ENCODE measurements at places on chromosomes 1 and 21.

DNA sequence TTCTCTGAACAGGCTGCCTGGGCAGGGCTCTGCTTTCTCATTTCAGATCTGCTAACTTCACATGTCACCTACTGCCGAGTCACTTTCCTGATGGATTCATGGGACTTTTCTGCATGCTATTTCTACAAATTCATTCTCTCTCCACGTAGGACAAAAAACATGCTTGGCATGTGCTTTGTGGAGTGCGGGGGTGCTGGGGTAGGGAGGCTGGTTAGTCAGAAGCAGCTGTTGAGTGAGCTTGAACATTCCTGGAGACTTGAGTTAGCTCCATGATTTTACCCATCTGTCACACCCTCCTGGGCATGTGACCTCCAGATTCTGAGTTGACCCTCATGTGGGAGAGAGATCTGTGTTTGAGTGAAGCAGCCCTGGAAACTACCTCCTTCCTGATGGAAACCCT is 71.4 kb downstream of the UCK2 start:
- no peak for DNase-seq

GRCh38 chr1:245441689-245442088 is 286.9 kb downstream of the KIF26B start:
- DNase-seq = no peak

GRCh38 chr1:17790383-17791054 is 35.4 kb downstream of the ACTL8 start:
- DNase-seq = no peak

GRCh38 chr1:30615076-30615795 is 108.1 kb downstream of the MATN1 start:
- no peak for DNase-seq

DNA sequence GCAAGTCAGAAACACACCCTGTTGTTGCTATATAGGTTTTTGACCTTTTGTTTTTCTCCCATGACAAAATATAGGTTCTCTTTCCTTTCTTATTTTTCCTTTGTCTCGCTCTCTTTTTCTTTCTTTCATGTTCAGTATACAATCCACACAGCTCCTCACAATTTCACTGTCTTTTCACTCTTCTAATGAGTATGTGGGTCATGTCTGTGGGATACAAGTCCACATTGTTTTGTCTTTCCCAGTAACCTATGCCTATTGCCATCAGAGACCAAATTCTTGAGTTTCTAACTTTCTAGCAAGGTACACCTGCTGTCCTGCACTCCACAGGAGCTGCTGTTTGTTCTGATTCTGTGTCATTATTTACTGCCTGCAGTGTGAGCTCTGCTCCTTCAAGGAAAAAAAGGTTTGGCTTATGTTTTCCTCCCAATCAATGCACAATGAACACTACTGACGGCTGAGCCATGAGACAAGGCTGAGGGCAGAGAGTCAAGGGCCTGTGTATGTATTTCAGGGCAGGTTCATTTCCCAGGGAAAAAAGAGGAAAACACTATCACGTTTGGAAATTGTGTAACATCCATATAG is 453.8 kb downstream of the NEGR1 start:
- no peak for DNase-seq

DNA sequence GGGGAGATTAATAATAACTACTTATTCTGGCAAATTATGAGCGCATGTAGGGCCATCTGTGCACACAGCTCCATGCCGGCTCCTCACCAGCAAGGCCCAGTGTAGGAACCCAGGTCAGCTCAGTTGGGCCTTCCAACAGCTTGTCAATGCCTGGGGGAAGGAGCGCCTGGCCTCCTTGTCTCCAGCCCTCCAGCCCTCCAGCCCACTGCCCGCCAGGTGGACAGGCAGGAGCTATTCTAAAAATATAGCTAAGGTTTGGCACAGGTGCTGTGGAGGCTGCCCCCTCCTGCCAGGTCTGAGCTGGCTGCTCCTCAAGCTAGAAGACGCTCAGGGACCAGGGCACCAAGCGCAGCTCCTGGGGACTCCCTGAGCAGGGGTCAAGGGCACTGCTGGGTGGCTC is 85.7 kb downstream of the GRIK3 start:
- no peak for DNase-seq

- DNase-seq = peak; percentile 80
Measured at GRCh38 chr1:4652631-4653327, 1.6 kb upstream of the AJAP1 start.

GRCh38 chr1:165598676-165599059 is 32.4 kb upstream of the MGST3 start:
- no peak for DNase-seq

- DNase-seq = no peak
Measured at GRCh38 chr1:65734979-65735378, 57.7 kb upstream of the PDE4B start.

DNA sequence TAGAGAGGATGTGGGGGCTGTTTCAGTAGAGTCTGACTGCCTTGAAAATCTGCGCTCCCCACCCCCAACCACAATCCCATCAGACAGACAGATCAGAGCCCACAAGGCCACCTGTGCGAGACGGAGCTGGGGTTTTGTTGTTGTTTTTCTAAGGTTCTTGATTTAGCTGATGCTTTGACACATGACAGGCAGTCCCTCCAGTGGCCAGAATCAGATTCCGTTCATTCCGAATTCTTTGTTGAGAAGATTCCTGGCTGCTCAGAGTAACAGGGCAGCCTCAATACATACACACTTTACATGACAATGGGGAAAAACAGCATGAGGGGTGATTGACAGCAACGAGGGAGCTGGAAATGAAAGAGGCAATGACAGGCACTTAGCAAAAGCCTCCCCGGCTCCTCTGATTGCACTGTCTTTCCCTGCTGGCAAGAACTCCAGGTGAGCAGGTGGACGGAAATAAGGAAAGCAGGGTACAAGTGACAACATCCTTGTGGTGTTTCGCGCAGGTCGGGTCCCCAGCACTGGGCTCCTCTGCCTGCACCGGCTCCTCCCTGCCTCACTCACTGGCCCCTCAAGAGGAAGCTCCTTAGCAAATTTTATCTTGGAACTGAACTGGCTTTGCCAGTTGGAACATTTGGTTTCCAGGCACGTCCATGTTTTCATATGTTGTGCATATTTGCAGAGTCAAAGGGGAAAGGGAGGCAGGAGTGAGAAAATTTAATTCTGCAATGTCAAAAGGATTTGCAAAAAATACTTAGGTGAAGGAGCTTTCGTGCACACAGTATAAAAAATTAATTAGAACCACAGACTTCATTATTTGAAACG is 148.7 kb downstream of the PGBD5 start:
- no peak for DNase-seq

DNA sequence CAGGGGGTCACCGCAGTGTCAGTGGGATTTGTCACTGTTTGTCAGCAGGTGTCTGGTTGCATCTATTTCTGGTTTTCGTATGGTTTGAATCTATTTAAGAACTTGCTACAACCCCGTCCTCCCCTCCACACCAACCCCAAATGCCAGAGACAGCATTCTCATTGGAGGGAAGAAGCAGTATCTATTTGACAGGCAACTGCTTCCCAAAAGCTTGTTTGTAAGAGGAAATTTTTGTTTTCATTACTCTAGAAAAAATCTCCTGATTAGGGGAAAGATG is 54.4 kb downstream of the NR5A2 start:
- DNase-seq = no peak

GRCh38 chr1:67958472-67958871 is 92.0 kb downstream of the DIRAS3 start:
- DNase-seq = no peak

DNA sequence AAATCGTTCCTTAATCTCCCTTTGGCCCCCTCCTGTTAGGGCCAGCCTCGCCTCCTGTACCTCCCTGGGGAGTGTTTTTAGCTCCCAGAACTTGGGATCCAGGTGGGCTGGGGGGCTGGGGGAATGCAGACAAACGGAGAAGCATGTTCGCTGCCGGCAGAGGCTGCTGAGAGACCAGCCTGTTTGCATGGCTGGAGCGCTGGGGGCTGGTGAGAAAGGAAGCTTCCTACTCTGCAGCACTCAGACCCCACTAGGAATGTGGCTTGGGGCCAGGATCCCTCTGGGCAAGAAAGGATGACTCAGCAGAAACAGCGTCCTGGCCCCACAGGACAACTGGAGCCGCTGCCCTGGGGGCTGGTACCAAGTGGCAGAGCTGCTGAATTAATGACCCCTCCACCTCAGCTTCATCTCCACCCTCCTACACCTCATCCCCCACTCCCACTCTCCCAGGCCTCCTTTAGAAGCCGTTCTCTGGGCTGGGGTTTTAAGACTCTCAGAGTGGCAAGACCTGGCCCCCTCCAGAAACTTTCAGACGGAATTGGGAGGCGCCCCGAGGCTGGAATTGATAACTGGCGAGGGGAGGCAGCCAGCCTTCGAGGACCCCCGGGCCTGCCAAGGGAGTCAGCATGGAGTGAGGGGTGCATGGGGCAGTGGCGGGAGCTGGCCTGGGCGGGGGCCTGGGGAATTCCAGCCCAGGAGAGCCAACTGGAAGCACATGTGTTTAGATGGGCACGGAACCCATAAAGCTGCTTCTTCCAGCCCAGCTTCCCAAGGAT is 28.5 kb upstream of the EPS8L3 start:
- no peak for DNase-seq

GRCh38 chr1:93437976-93438605 is 9.8 kb upstream of the FNBP1L start:
- no peak for DNase-seq

GRCh38 chr1:19878637-19878985 is 3.6 kb upstream of the OTUD3 start:
- no peak for DNase-seq

GRCh38 chr1:201357211-201357610 is 20.3 kb downstream of the TNNT2 start:
- DNase-seq = no peak

GRCh38 chr1:20185834-20186782 is at the start of the genes PLA2G2C and UBXN10:
TSS of gene PLA2G2C (minus strand) at chr1:20186518. CDS start at chr1:20177363, 9,155 bp downstream.
TSS of gene UBXN10 (plus strand) at chr1:20186096. CDS start at chr1:20190562, 4,466 bp downstream.
- no peak for DNase-seq
